GM19239 (cell line): ENCODE measurements at places on chromosomes 3 and 15.

DNA sequence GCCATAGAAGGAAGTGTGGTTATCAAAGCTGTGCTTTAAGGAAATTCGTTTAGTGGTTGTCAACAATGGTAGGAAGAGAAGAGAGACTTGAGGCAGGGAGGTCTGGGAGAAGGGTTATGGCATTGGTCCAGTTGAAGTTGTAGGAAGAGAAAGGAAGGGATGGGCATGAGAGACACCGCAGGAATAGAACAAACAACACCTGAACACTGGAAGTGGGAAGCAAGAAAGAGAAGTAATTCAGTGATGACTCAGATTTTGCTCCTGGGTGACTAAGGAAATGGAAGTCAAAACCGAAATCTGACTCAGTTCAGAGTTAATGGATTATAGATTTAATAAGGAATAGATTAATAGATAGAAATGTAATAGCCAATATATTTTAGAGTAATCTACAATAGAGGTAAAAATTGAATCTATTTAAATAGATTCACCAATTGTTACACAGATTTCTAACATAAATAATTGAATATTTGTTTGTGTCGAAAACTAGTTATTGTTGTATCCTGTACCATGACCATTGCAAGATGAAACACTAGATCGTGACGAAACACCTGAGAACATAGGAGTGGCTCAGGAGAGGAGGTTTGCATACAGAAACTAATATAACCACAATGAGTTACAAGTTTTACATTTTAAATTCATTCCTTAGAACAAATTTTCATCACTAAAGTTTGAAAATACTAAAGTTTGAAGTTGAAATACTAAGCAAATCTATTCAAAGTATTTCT, 36.0 kb downstream of the THBS1 start:
- no peak for DNase-seq

DNA sequence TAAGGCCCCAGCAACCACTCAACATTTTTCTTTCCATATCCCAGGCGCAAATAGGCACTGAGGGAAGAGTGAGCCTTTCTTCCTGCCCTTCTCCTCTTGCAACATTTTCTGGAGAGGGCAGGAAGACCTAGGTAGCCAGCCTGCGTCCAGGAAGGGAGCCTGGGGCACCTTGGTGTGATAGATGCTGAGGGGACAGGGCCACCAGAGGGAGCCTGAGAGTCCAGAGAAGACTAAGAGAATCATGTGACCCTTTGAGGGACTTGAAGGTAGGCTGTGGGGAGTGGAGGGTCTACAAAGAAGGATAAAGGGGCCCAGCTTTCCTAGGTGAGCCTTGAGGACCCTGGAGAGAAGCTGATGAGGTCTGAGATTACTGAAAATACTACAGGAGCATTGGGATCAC, 346.6 kb downstream of the CNTN6 start:
- DNase-seq: no peak

- no peak for DNase-seq
Measured at GRCh38 chr15:68871507-68871906, 50.8 kb upstream of the ANP32A start.

- no peak for DNase-seq
Measured at GRCh38 chr3:151133917-151134450, 48.5 kb downstream of the MED12L start.

GRCh38 chr3:81761904-81762580, 597 bp upstream of the GBE1 start:
- no peak for DNase-seq

DNA sequence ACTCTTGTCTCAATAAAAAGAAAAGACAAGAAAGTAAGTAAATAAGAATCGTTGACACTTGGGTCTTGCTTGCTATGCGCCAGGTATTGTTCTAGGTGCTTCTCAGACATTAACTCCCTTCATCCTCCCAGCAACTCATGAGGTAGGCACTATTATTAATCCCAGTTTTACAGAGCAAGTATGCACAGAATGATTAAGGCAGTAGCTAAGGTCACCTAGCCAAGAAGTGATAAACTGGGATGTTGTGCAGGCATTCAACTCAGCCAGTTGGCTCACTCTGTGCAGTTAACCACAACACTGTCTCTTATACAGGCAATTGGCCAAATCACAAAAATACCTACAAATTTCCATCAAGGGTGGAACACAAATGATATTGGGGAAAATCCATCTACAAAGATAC, 1.7 kb upstream of the C3orf33 start:
- no peak for DNase-seq

DNA sequence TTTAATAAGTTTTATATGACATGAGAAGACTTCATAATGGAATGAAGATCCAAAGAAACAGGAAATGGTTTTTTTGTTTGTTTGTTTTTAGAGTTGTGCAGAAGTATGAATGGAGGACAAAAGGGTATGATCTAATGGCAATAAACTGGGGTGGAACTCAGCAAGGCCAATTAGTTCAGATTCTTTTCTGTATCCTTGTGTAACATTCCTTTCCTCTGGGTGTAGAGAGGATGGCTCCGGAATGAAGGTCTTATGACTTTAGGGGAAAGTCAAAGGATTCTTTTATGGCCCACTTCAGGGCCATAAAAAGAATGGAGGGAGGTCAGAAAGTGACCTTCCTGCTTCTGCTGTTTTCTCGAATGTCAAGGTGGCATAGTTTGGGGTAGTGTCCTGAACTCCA, 152.6 kb downstream of the DPH6 start:
- DNase-seq: no peak

- no peak for DNase-seq
Measured at GRCh38 chr15:69615736-69616135, 163.1 kb downstream of the RPLP1 start.

DNA sequence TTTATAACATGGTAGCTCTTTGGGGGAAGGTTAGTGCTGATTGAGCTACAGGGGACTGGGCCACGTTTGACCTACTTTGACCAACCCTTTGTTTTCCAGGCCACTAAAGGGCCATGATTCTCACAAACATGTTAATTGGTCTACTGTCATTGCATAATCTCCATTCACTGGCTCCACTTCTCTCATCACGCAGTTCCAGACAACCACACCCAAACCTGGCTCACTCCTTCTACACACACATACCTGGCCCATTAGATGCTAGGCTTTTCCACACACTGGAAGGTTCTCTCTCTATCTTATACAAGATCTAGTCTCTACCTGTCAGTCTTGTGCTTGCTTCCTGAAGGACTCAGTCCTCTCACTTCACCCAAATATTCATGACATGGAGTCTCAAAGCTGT, 15.9 kb downstream of the TGM5 start:
- DNase-seq: no peak

GRCh38 chr3:117814975-117815374, 1105.4 kb downstream of the TUSC7 start:
- DNase-seq: no peak

- DNase-seq: no peak
Measured at GRCh38 chr3:6560259-6560658, 300.7 kb upstream of the GRM7 start.

- DNase-seq: no peak
Measured at GRCh38 chr3:174767853-174768382, 91.2 kb upstream of the NAALADL2 start.

DNA sequence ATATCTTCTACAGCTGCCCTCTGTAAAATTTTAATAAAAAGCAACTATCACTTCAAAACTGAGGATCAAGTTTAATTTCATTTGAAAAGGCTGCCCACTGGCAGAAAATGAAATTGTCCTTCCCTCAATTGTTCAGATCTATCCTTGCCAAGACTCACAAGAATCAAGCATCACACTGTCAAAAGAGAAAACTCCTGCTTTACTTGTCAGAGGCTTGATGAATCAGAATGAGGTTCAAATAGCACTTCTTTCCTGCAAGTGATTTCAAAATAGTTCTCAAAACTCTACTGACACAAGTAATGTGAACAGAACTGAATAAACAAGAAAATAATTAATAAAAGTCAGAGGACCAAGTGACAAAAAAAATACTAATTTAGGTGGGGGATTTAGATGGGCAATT, 70.6 kb downstream of the GOLIM4 start:
- DNase-seq: no peak

DNA sequence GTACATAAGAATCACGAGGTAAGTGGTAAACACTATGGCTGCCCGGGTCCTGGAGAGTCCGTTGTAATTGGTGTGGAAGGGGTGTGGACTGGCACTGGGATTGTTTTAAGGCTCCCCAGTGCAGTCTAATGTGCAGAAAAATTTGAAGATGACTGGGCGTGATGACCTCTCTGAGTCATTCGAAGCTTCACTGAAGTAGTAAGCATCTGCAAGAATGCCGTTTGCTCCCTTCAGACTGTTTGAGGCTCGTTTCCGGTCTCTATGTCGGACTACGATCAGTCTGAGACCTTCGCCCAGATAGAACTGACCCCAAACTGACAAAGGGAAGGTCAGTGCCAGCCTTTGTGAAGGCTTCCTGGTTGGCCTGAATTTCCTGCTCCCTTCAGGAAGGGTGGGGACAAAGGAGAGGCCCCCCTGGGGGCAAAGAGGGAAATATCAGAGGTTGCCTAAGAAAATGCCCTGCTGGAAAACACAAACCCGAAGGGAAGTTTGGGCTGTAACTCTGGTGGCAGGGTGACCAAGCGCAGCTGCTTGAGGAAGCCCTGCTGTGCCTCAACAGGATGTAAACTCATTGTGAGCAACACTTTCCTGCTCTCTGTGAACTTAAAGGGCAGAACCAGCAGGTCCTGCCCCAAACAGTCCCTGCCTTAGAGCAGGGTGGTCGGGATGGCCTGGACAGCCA, 34.6 kb downstream of the BTD start:
- no peak for DNase-seq
